HT-29 (cell line): ENCODE measurements at places on chromosomes 7 and 10. TPM values are rescaled to one million over a fixed set of nuclear protein-coding genes. Genes with fewer than 3 reads are reported as not detected.

- peak; percentile 35 for DNase-seq
Observed at GRCh38 chr7:124130-124949, 68.0 kb upstream of the FAM20C start.

GRCh38 chr7:1152492-1152891, 7.5 kb downstream of the ZFAND2A start:
- no peak for DNase-seq

DNA sequence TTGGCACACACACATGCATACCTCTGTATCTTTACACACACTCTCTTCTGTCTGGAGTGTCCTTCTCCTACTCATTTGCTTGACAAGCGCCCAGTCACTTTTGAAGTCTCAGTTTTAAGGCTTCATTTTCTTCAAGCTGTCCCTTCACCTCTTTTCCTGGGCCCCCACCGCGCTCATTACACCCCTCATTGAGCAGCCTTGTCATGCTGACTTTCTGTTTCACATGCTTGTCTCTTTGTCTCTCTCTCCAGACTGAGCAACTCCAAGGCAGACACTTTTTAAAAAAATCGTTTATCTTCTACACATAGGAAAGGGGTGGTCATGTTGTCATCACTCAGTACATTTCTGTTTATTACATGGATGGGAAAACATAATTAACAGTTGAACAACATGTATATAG, 225.2 kb upstream of the FZD1 start:
- DNase-seq, result no peak

DNA sequence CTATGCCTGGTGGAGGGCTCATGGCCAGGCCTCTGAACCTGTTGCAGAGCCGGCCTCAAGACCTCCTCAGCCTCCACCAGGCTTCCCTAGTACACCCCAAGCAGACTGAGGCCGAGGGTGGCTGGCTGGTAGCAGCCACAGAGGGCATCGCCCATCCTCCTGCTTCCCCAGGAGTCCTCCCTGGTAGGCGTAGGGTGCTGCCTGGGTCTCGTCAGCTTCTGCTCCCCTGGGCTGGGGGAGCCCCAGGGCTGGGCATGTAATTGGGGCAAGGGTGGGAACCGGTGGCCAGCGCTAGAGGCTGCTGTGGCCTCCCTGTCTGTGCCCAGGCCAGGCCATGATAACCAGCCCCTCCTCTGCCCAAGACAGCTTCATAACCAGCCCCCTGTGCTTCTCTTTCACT, 32.6 kb downstream of the TBATA start:
- DNase-seq, result no peak

- DNase-seq, result no peak
Observed at GRCh38 chr10:132916421-132916841, 25.9 kb downstream of the CFAP46 start.

- no peak for DNase-seq
Observed at GRCh38 chr10:113742466-113742865, 9.0 kb upstream of the PLEKHS1 start.

- no peak for DNase-seq
Observed at GRCh38 chr10:14618674-14619073, 156.0 kb downstream of the FAM107B start.

GRCh38 chr7:129405527-129405926, 28.7 kb upstream of the STRIP2 start:
- no peak for DNase-seq

- DNase-seq, result no peak
Observed at GRCh38 chr10:61789031-61789430, 112.5 kb upstream of the ARID5B start.

DNA sequence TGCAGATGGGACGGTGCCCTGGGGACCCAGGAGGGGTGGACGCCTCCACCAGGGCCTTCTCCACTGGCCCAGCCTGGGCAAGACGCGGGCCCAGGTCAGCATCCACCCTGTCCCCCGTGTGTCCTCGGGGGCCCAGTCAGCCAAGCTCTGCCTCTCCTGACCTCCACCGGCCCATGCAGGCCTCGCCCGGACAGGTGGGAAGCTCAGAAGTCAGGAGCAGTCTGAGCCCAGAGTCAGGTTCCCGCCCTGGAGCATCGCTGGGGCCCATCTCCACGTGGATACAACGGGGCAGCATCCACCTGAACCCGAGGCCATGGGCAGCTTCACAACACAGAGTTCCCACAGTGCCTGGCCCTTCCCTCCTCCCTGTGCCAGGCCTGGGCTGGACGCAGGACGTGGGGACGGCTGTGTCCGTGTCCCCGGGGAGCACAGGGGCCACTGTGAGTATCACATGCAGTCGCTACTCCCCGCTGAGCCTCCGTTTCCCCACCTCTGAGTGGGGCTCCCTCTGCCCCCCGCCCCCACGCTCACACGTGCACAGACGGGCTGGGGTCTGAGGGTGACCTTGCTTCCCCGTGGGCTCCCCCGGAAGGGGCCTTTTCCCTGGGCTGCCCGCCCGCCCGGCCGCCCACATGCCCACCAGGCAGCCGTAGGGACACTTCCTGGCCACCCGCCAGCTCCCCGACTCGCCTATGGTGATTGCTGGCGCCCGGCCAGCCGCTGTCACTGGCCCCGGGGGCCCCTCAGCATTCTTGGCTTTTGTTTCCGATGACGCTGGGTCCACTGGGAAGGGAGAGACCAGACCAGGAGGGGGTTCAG, 64.3 kb downstream of the PDGFA start:
- peak; percentile 67 for DNase-seq

Gene TUBB8
- total RNA-seq, result not detected in 2 replicates

Gene RBM17
- total RNA-seq, result 47.7 and 48.7 TPM in 2 replicates

Gene ATOH7
- 0.29 TPM in 1 of 2 replicates, not detected in the other for total RNA-seq

Gene AVPI1
- 31.9 and 35.5 TPM in 2 replicates for total RNA-seq

Gene UTF1
- total RNA-seq, result not detected in 2 replicates

Gene TMEM184A
- 47.2 and 50.9 TPM in 2 replicates for total RNA-seq

Gene POMZP3
- total RNA-seq, result 7.6 and 9.9 TPM in 2 replicates

Gene CALHM2
- total RNA-seq, result 3.0 and 3.3 TPM in 2 replicates

Gene PLCE1
- 1.4 and 2.1 TPM in 2 replicates for total RNA-seq

Gene RNF148
- total RNA-seq, result 0.10 TPM in 1 of 2 replicates, not detected in the other
